ENCODE measurements at places on chromosomes 4 and X.

DNA sequence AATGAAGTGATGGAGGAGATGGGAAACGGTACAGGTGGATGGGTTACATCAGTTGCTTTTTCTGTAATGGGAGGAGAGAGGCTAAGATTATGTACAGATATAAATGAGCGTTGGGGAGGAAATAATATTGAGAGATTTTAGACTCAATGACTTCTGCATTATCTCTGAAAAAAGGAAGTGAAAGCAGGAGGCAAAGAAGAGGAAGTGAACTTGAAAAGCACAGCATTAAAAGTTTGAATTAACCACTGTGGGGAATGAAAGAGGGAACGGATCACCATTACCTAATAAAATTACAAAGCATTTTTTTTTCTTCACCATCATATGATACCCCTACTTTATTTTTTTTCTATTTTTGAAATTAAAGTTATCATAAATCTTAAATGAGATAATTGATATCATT lies 1025.5 kb downstream of the RPA4 start:
- no peak for DNase-seq

GRCh38 chr4:152283801-152284470 lies 252.0 kb downstream of the FBXW7 start:
- DNase-seq: no peak

DNA sequence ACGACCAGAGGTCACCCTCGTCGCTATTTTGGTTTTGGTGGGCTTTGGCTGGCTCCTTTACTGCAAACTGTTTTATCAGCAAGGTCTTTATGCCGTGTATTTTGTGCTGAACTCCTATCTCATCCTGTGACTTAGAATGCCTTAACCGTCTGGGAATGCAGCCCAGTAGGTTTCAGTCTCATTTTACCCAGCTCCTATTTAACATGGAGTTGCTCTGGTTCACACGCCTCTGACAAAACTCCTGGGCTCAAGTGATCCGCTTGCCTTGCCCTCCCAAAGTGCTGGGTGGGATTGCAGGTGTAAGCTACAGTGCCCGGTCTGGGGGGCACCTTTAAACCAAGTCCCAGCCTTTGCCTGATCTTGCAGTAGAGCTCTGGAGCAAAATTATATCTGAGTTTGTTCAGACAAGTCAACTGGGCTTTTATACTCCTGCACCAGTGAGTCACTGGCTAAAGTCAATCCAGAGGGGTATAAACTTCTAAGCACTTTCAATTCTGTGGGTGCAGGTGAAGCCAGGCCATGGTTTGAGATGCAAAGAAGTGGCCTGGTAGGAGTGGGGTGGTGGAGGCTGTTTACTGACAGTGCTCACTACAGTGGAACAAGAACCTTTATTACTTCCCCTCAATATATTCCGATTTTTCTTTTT lies 50.2 kb downstream of the MGST2 start:
- DNase-seq: no peak

DNA sequence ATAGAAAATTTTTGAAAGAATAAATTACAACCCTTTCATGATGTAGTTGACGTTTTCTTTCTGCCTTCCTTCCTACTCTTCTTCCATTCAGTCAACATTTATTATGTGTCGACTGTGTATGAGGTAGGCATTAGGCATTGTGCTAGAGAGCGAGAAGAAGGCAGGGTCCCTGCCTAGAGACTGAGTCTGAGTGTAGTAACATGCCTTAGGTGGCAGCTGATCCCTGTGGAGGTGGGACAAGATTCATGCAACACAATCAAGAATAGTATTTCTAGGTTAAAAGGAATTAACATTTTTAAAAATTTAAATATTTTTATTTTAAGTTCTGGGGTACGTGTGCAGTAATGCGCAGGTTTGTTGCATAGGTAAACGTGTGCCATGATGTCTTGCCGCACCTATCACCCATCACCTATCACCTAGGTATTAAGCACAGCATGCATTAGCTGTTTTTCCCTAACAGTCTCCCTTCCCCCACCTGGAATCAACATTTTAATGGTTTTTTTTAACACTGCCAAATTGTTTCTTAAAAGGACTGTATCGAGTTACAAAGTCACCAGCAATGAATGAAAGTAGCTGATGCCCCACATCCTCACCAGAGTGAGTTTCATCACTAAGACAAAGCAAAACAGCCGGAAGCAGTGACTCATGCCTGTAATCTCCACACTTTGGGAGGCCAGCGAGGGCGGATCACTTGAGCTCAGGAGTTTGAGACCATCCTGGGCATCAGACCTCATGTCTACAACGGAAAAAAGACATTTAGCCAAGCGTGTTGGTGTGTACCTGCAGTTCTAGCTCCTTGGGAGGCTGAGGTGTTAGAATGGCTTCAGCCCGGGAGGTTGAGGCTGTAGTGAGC lies 84.0 kb downstream of the WWC2 start:
- no peak for DNase-seq

- DNase-seq: no peak
These were observed 19.9 kb downstream of the DCHS2 start for GRCh38 chr4:154471526-154472331.

GRCh38 chrX:119477812-119478232 lies 9.6 kb downstream of the SLC25A5 start:
- no peak for DNase-seq

GRCh38 chr4:95314573-95314972 lies 234.2 kb downstream of the UNC5C start:
- DNase-seq: no peak

DNA sequence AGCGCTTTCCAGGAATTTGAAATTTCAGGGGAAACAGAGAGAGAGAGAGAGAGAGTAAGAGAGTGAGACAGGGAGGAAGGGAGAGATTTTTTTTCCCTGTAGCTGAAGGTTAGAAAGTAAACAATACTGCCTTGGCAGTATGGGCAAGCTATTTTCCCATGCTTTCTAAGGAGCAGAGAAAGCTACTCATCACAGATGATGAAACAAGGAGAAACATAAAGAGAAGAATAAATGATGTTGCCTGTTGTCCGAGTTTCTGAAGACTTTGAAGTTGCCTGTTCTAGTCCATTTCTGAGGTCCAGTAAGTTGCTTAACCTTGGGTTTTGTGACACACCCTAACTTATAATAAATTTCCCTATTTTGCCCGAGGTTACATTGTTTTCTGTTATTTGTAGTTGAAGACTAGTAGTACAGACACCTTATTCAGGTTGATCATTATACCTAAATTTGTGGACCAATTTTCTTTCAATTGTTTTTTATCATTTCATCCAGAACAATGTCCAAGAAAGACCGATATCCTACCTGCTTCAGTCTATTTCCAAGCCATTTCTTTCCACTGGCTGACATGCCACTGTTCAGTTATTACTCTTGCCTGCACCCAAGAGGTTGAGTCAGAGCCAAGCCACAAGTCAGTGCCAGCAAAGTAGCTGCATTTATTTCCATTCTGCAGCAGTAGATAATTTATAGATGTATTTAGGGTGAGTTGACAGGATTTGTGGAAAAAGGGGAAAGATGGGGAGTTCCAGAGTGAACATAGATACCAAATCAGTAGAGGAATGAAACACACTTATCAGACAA lies 49.7 kb upstream of the SLC16A2 start:
- no peak for DNase-seq

Data from stimulated activated CD4-positive, alpha-beta T cell treated with anti-CD3 and anti-CD28 coated beads, Interleukin-12 subunit alpha, Interleukin-12 subunit beta, amount 100 ng/mL, for 24 hours (primary cell).